Kidney (tissue), 22 donors: ENCODE measurements at places on chromosomes 6 and 20. TPM values are rescaled to one million over a fixed set of nuclear protein-coding genes. Genes with fewer than 3 reads are reported as not detected.

DNA sequence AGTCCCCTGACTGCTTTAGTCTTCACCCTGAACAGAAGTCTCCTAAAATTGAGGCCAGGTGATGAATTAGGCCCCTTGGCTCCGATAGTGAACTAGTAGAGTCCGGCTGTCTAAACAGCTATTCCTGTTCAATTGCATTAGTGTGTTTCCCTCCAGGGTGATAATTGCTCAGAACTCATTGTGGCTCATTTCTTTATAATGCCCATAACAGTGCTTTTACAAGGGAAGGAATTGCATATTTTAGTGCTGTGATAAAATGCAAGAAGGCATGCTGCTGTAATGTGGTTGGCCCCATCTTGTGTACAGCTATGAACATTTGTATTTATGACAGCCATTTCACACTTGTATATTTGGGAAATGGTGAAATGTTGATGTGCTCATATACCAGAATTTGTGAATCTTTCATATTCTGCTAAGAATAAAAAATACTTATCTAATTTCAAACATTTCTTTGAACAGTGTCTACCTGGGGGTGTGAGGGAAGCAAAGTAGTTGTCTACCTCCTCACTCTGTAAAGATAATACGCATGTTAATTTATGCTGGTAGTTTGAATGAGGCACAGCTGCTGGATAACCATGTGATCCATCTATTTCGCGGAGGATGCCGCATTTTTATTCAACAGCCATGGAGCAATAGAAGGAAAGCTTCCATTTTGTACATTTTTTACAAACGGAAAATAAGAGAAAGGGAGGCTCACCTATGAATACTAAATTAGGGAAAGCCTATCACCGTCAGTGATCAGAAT, 451.4 kb downstream of the NKAIN2 start:
- no peak for DNase-seq
- H3K4me3 ChIP-seq: no peak overlapping the region
- no peak overlapping the region for H3K27ac ChIP-seq
- H3K27me3 ChIP-seq: no peaks in the 10 kb centered on the region
- no peaks in the 10 kb centered on the region for H3K4me1 ChIP-seq

TMEM74B gene
- 0.54 TPM for total RNA-seq

GNMT gene
- total RNA-seq: 0.54 TPM

DNA sequence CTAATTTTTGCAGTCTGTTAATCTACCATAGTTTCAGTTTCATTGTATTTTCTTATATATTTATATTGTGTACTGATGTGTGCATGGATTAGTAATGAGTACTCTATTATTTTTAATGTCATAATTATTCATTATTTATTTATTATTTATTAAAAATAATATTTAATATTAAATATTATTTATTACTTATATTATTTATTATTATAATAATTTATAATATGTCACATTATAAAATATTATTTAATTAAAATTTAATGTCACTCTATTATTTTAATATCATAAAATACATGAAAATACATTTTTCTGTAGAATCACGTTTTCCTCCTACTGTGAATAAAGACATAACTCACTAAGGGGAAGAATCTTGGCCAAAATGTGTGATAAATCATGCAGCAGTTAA, 30.5 kb downstream of the POM121L2 start:
- H3K36me3 ChIP-seq: no peaks in the 10 kb centered on the region
- H3K27ac ChIP-seq: no peak overlapping the region
- no peak for DNase-seq
- H3K27me3 ChIP-seq: peaks cover 77% of the 10 kb centered on the region
- H3K4me3 ChIP-seq: no peak overlapping the region

PDE10A gene
- 23.1 TPM for total RNA-seq

DNA sequence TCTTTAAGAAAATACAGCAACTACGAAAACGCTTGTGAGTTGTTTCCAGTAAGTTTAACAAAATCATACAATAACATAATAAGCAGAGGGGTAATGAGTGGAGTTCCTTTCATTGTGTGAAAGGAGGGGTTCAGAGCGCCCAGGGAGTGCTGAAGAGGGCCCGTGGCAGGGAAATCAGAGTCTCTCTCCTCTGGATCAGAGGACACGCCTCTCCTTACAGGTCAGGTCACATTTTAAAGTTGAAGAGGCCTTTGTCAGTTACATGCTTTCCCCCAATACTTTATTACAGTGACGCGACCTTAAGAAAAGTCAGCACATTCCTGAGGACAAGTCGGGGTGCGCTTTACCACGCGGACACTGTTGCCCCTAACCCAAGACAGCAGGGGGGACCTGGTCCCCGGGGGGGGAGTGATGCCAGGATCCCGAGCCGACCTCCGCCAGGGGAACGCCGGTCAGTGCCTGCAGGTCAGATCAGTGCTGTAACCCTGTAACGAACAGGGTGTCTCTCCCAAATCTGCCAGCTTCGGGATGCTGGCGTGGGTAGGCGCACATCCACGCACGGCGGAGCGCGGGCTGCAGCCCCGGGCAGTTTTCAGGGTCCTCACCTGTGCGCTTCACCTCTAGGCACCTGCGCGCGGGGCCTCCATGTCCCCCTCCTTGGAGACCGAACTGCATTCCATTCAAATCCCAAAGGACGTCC, 848 bp downstream of the DACT2 start:
- H3K4me1 ChIP-seq: peaks cover 17% of the 10 kb centered on the region
- H3K36me3 ChIP-seq: no peaks in the 10 kb centered on the region
- no peaks in the 10 kb centered on the region for H3K27me3 ChIP-seq
- peak overlapping the region; percentile 53 for H3K27ac ChIP-seq

DNA sequence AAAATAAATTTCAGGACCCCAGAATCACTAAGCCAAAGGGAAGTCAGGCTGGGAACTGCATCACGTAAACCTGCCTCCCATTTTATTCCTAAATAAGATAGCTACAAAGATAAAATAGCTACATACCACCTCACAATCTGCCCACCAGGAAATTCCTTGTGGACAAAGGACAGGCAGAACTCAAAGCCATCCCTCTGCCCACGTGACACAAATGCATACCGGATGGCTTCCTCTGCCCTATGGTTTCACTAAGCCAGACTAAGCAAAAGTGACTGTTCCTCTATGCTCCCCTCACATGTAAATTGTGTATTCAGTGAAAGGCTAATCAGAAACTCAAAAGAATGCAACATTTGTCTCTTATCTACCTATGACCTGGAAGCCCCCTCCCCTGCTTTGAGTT, 15.0 kb downstream of the MBOAT1 start:
- no peaks in the 10 kb centered on the region for H3K27me3 ChIP-seq
- DNase-seq: no peak
- no peaks in the 10 kb centered on the region for H3K36me3 ChIP-seq
- no peak overlapping the region for H3K4me3 ChIP-seq
- peaks cover 5% of the 10 kb centered on the region for H3K4me1 ChIP-seq
- H3K27ac ChIP-seq: no peak overlapping the region

GRCh38 chr6:79676785-79677736, 45.9 kb downstream of the SH3BGRL2 start:
- H3K27ac ChIP-seq: no peak overlapping the region
- no peak overlapping the region for H3K4me3 ChIP-seq
- H3K4me1 ChIP-seq: no peaks in the 10 kb centered on the region
- peaks cover 2% of the 10 kb centered on the region for H3K36me3 ChIP-seq
- H3K27me3 ChIP-seq: no peaks in the 10 kb centered on the region
- no peak for DNase-seq

DNA sequence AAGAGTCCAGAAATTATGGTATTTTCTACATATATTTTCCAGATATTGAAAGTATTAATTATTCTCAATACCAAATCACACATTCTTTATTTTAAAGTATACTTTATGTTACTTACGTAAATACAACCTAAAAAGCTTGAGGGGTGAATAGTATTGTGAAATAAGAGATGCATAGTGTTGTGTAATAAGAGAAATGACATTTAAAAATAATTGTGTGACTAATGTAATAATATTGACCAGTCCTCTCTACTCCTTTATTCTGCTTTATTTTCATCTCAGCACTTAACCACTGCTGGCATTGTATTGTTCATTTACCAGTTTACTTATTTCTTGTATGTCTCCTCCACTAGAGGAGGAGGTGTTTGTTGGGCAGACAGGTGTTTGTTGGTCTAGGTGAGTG, 135.6 kb downstream of the EYA4 start:
- DNase-seq: no peak
- H3K27ac ChIP-seq: no peak overlapping the region
- H3K36me3 ChIP-seq: no peaks in the 10 kb centered on the region
- H3K4me1 ChIP-seq: no peaks in the 10 kb centered on the region

DNA sequence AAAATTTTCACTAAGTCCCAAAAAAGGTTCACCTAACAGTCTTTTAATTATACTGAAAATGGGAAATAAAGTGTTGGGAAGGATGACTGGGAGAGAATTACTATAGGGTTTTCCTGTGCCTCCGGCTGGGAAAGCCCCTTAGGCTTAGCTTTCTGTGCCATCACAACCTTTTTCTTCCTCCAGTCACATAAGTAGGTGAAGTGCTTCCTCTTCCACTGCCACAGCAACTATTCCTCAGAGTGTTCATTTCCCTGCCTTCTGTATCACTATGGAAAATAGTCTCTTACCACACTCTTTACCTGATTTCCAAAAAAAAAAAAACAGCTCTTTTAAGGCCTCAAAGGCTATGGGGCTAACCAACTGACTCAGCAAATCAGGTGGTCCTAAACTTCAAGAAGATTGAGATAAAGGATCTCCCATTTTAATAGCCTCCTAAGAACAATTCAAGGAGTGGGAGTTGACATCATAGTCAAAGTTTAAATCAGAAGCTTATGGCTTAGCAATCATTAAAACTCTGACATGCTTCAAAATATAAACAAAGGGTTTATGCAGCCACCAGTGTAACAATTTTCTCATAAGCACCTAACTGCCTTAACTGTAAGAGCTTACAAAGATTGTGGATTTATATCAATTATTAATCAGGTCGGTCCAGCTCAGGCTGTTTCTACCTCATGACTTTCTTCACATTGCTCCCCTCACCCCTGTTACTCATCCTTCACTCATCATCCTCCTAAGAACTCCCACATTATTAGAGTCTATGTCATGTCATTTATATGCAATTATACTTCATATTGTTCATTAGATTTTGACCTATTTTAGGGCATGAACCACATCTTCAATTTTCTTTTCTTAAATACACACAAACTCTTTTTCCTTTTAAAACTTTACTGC, 95.3 kb downstream of the RNGTT start:
- DNase-seq: no peak
- peaks cover 9% of the 10 kb centered on the region for H3K4me1 ChIP-seq
- H3K36me3 ChIP-seq: no peaks in the 10 kb centered on the region
- H3K27ac ChIP-seq: no peak overlapping the region
- no peak overlapping the region for H3K4me3 ChIP-seq

DNA sequence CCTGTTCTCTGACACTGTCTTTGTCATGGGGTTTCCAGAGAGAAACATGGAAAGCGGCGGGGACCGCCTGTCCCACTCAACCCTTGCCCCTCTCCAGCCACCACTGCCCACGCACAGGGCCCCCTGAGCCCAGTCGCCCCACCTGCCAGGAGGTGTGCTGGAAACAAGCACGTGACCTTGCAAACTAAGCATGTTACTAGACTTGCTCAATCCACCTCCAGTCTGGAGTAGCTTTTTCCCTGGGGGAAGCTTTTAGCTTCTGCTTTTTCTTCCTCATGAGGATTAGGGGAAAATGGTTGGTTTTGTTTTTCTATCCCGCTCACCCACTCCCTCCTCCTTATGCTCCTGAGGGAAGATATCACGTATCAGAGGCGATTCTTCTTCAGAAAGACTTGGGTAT, 105.7 kb downstream of the PLEKHG1 start:
- H3K4me1 ChIP-seq: no peaks in the 10 kb centered on the region
- H3K36me3 ChIP-seq: no peaks in the 10 kb centered on the region
- no peaks in the 10 kb centered on the region for H3K27me3 ChIP-seq
- no peak overlapping the region for H3K4me3 ChIP-seq
- DNase-seq: no peak
- H3K27ac ChIP-seq: no peak overlapping the region

GRCh38 chr6:19578481-19578880, 258.7 kb upstream of the ID4 start:
- no peak overlapping the region for H3K4me3 ChIP-seq
- no peaks in the 10 kb centered on the region for H3K4me1 ChIP-seq
- H3K27me3 ChIP-seq: no peaks in the 10 kb centered on the region
- no peaks in the 10 kb centered on the region for H3K36me3 ChIP-seq
- no peak for DNase-seq

DNA sequence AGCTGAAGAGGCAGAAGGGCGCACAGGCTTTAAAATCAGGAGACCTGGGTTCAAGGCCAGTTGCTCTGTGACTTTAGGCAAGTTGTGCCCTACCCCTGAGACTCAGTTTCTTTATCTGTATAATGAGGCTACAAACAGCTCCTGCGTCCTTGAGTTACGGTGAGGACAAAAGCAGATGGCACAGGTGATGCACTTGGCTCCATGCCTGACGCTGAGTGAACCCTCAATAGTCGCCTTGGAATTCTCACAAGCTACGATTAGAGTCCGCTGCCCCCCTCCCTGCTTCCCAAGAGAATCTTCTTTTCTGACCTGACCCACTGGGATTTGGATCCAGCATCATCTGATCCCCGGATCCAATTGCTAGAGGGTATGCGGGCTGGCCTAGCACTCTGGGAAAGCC, 6.4 kb downstream of the KCNG1 start:
- no peaks in the 10 kb centered on the region for H3K36me3 ChIP-seq
- H3K27me3 ChIP-seq: no peaks in the 10 kb centered on the region
- no peak overlapping the region for H3K4me3 ChIP-seq
- H3K27ac ChIP-seq: no peak overlapping the region
- no peak for DNase-seq

DNA sequence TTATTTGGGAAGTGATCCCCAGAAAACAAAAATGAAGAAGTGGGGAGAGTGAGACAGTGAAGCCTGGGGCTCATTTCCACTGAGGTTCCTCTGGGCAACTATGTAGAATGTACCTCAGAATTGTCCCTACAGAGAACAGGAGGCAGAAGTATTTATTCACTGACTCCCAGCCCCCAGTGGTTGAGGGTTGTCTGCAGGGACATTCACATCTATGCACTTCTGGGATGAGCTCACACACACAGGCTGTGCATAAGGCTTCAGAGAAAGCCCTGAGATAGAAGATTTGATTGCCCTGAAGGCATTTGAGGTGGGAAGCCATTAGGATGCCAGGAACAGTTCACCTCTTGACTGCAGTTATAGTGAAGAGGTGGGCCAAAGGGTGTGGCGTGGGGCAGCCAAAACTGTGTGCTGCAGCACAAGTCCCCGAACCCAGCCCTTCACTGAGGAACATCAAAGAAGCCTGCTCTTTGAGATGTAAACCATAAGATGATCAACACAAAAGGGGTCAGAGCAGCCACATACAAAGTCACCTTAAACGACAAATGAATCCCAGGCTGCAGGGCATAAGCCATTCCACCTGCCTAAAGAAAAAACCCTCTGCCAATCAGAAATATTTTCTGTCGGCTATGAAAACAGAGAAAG, 853.8 kb upstream of the FLRT3 start:
- H3K4me3 ChIP-seq: no peak overlapping the region
- no peaks in the 10 kb centered on the region for H3K27me3 ChIP-seq
- H3K4me1 ChIP-seq: no peaks in the 10 kb centered on the region
- H3K36me3 ChIP-seq: no peaks in the 10 kb centered on the region
- DNase-seq: no peak
- H3K27ac ChIP-seq: no peak overlapping the region

CDH4 gene
- 1.1 TPM for total RNA-seq
